Left lung (tissue), 14 donors: ENCODE measurements at places on chromosomes 6 and 20. TPM values are rescaled to one million over a fixed set of nuclear protein-coding genes. Genes with fewer than 3 reads are reported as not detected.

Gene RIMS1
- total RNA-seq = 0.99 TPM

Gene MOG
- not detected for total RNA-seq

Gene ZSCAN16
- total RNA-seq = 4.6 TPM

Gene PHF1
- 43.4 TPM for total RNA-seq

Gene PPP1R14C
- 13.6 TPM for total RNA-seq
